ENCODE measurements at places on chromosomes 4 and X. TPM values are rescaled to one million over a fixed set of nuclear protein-coding genes. Genes with fewer than 3 reads are reported as not detected.

- DNase-seq = no peak
These were observed 106.8 kb downstream of the FAT4 start for GRCh38 chr4:125421547-125421946.

GRCh38 chr4:167176723-167177367 lies 57.4 kb downstream of the SPOCK3 start:
- no peak for DNase-seq

GRCh38 chr4:60422439-60422838 lies 777.7 kb upstream of the ADGRL3 start:
- DNase-seq = no peak

- DNase-seq = no peak
These were observed 522.0 kb downstream of the GRID2 start for GRCh38 chr4:92825791-92826190.

DNA sequence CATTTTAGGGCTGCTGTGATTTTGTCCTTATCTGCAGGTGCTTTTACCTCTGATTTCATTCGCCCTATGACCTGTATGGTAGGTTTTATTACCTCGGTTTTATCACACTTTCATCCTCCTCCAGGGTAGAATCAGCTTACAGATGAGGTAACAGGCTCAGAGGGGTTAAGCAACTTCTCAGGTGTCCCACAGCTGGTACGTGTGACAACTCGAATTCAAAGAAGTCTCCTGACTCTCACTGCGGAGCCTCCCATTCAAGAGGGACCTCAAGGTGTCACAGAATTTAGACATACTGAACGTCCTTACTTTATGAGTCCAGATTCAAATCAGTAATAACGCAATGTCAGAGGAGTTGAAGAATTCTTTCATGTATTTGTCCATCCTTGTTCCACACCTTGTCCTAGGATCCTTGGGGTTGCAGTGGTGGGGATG lies 12.5 kb upstream of the KIAA0232 start:
- peak; percentile 3 for DNase-seq

The ZMAT1 gene
- 2.3 TPM for total RNA-seq

- no peak for DNase-seq
These were observed 33.4 kb upstream of the MSMO1 start for GRCh38 chr4:165293927-165294649.
